ENCODE measurements at places on chromosomes 1 and 21. TPM values are rescaled to one million over a fixed set of nuclear protein-coding genes. Genes with fewer than 3 reads are reported as not detected.
A peak's percentile ranks its signal among the peaks of the same experiment; 100 is the strongest.

- DNase-seq = no peak
These were observed 117.6 kb downstream of the NME7 start for GRCh38 chr1:169250022-169250421.

DNA sequence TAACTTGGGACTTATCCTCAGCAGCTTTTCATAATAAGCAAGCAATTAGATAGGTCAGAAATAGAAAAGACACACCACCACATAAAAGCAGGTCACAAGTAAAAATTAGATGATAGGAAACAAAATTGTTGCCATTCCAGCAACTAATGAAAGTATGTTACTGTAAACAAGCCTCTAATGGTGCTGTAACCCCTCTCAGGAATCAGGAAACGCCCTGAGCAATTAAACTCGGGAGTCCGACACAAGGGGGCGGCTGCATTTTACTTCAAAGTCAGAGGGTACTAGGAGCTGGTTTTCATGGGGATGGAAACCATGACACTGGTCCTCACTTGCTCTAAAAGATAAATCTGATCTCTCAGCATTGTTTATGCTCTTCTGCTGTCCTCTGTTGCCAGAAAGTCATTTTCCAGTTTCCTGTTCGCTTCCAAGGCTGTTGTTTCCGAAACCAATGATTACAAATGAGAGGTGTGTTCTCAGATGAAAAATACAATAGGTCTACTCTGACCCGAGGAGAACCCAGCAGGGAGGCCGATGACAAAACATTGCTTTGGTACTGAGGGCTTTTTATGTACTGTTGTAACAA lies 93.4 kb downstream of the TGFBR3 start:
- DNase-seq = no peak

GRCh38 chr1:70354332-70355110 lies at the start of gene ANKRD13C:
Gene ANKRD13C, minus strand, starts transcription at chr1:70354722. Its CDS starts 314 bp downstream, at chr1:70354408.
- DNase-seq = peak; percentile 88

GRCh38 chr1:11649237-11649623 lies 5.0 kb downstream of the FBXO2 start:
- DNase-seq = no peak

DNA sequence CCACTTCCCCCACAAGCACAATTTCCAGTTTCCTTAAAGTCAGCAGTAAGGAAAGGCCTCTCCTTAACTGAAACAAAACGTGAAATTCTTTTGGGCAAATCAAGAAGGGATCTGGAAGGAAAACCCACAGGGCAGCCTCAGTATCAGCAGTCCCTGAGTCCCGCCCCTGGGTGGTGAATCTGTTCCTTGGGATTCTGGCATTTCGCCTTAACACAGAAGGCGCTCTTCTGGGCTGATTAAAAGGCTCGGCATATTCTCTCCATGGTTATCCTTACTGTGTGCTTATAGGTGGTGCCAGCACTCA lies 12.2 kb upstream of the RAB4A start:
- DNase-seq = no peak

DNA sequence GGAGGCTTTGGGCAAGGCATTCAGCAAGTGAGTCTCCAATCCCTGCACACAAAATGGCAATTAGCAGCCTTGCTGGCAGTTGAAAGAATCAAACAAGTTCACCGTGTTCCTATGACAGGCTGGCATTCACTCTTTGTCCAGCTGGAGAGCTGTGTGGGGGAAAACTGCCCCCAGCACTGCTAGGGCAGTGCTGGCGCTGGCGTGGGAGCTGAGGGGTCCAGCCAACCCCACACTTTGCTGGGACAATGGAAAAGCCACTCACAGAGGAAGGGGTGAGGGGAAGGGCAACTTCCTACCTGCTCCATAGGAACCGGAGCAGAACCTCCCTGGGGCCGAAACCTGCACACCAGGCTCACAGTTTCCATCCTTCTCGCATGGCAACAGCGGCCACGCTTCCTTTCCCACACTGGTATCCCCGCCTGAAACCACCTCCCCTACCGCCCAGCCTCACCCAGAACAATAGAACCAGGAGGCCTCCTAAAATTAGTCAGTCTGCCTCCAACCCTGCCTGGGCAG lies 26.7 kb upstream of the KCNN3 start:
- no peak for DNase-seq

GRCh38 chr1:214452152-214452784 lies 99.1 kb downstream of the PTPN14 start:
- DNase-seq = no peak

GRCh38 chr21:37098751-37099150 lies 25.7 kb downstream of the TTC3 start:
- no peak for DNase-seq

DNA sequence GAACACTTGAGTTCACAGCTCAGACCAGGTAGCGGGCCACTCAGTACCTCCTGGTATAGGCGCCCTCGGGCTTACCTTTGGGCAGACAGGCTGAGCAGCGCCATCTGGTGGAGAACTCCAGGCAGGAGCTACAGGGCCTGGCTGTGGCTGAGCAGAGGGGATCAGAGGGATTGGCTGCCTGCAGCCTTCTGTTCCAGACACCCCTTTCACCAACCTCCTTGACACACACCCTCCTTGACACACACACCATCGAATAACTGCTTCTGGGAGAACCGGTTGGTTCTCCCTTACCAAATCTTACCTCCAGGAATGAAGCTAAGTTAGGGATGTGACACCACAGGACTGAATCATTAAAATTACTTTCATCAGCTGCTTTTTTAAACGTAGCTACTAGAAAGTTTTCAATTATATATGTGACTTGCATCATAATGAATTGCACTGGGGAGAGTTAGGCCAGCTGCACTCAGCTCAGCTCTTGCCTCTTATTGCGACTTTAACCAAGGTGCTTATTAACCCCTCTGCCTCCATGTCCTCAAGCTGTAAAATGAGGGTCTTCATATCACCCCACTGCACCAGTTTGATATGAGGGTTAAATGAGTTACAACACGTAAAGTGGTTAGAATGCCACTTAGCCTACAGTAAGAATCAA lies 6.6 kb downstream of the LIN28A start:
- peak; percentile 75 for DNase-seq

DNA sequence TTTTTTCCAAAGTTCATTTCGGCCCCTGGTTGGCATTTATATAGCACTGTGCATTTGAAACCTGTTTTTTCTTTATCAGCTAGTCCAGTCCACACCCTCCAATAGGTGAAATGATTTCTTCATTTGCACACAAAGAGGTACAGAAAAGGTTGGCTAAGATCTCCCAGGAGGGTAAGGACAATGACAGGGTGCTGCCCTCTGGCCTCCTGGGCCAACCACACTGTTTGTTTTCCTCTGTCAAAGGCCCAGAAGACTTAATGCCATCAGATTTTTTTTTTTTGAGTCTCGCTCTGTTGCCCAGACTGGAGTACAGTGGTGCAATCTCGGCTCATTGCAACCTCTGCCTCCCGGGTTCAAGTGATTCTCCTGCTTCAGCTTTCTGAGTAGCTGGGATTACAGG lies 70.1 kb upstream of the EFHD2 start:
- no peak for DNase-seq

GRCh38 chr1:43049481-43049880 lies 90.8 kb upstream of the SLC2A1 start:
- no peak for DNase-seq

DNA sequence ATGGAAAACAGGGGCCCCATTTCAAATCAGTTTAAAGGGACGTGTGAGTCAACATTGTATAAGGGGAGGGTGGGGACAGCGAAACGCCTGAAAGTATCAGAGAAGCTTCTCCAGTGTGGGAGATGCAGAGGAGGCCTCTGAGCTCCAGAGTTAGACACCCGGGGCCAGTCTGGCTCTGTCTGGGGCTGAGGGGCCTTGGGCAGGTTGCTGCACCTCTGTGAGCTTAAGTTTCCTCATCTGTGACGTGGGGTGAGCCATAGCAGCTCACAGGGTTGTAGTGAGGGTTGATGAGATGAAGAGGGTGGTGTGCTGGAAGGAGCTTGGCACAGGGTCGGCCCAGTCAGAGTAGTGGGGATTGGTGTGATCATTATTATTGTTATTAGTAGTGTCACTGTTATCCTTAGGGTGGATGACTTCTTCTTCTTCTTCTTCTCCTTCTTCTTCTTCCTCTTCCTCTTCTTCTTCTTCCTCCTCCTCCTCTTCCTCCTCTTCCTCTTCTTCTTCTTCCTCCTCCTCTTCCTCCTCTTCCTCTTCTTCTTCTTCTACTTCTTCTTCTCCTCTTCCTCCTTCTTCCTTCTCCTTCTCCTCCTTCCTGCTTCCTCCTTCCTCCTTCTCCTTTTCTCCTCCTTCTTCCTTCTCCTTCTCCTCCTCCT lies 282.0 kb downstream of the PTPRU start:
- no peak for DNase-seq

DNA sequence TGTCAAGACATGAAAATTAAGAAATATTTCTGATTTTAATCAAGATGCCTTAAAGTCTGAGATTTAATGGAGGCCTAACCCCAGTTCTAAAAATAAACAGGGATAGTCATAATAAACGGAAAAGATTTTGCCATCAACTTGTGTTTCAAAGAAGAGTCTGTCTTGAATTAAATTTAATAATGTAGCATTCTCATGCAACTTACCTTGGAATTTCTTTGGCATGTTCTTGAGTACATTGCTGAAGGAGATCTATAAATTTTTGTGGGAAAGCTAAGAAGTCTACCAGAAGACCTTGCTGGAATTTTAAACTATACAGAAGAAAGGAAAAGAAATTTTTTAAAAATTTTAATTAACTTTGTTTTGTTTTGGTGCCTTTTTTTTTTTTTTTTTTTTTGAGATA lies 10.6 kb downstream of the SASS6 start:
- no peak for DNase-seq

DNA sequence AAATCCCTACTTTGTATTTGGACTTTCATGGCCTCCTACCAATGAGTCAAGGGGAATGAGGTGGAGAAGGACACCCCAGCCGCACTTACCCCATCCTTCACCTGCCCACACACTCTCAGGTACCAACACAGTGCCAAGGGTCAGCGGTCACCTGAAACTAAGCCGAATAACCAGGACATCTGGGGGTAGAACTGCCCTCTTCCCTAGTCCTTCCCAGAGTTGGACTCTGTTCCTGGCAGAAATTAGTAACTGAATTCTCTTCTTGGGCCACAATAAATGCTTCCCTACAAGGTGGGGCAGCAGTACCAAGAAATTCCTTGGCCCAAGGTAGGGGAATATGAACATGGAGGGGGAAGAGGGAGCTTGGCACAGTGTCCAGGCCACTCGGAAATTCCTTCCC lies 7.3 kb downstream of the SLC45A3 start:
- no peak for DNase-seq

DNA sequence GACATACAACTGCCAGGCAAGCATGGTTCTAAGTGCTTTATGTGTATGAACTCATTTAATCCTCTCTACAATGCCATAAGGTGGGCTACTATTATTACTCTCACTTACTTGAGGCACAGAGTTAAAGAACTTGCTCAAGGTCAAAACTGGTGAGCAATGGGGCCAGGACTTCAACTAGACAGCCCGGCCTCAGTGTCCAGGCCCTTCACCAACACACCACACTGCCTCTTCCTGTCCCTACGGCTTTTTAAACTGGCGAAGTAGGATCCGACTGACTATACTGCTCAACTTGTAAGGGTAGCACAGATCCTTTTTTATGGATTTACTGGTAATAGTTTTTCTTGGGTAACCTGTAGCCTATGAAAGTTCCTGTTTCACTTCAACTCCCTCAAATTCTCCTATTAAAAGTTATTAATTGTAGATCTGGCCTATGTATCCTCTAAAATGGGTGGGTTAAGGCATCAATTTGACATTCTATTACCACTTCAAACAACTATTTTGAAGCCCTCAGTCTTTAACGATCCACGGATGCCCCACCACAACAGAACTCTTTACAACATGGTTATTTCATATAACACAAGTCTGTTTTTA lies 4.3 kb downstream of the ERRFI1 start:
- no peak for DNase-seq

- DNase-seq = no peak
These were observed 191.9 kb downstream of the RRAGC start for GRCh38 chr1:38667626-38668025.

- DNase-seq = no peak
These were observed 662.6 kb downstream of the MATN1 start for GRCh38 chr1:30060738-30061137.

- no peak for DNase-seq
These were observed 170.5 kb upstream of the FGGY start for GRCh38 chr1:59126366-59126765.

DNA sequence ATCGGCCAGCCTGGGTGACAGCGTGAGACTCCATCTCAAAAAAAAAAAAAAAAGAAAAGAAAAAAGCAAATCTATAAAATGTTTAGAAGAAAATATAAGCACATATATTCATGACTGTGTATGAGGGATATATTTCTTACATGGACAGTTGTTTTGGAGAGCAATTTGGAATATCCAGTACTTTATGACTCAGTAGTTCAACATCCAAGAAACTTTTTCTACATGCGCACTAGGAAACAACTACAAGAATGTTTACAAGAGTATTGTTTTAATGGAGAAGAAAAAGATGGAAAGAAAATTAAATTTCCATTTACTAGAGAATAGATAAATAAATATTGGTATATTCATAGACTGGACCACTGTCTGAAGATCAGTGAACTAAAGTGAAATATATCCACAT lies 77.5 kb downstream of the MAST2 start:
- no peak for DNase-seq

GRCh38 chr1:207820568-207821463 lies 69.0 kb downstream of the CD46 start:
- no peak for DNase-seq

- DNase-seq = no peak
These were observed 81.2 kb downstream of the VWA5B1 start for GRCh38 chr1:20371883-20372282.

GRCh38 chr1:200290010-200290685 lies 119.7 kb downstream of the ZNF281 start:
- no peak for DNase-seq

DNA sequence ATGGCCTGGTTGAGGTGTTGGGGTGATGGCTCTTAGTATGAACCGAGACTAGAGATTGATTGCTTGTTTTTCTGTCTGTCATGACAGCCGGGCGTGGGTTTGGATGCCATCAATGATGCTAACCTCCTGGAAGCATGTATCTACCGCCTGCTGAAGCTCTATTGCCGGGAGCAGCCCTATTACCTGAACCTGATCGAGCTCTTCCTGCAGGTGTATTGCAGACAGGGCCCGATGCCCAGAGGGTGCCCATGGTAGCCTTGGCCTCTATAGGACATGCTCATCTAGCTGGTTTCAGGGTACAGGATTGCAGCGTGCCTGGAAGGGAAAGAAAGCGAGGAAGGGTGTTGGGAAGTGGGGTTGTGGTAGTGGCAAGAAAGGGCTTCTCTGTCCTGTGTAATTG lies 2.6 kb upstream of the RUSC1 start:
- DNase-seq = no peak

The CYP4A11 gene
- total RNA-seq = not detected

The SH2D5 gene
- total RNA-seq = 0.15 TPM

The PTGS2 gene
- 0.71 TPM for total RNA-seq

The PPIH gene
- total RNA-seq = 89.7 TPM

The RAP1GAP gene
- total RNA-seq = 0.23 TPM

The AIM2 gene
- 52.9 TPM for total RNA-seq

The C4BPA gene
- total RNA-seq = not detected

The TMEM82 gene
- total RNA-seq = not detected

The CBR3 gene
- 16.4 TPM for total RNA-seq

The SFPQ gene
- 398 TPM for total RNA-seq

The KLF18 gene
- not detected for total RNA-seq

The CFAP126 gene
- total RNA-seq = not detected

The OR2T8 gene
- total RNA-seq = not detected

The OR2L5 gene
- total RNA-seq = not detected

All from activated T-helper 1 cell treated with anti-CD3 and anti-CD28 coated beads, Interleukin-12 subunit alpha, Interleukin-12 subunit beta, Interleukin-2, Interleukin-4 antibody, amounts not matched to agents 30 ng/mL and 10 ng/mL and 1 ng/mL, durations not matched to agents 14 hours and 24 hours and 36 hours (primary cell).